ENCODE measurements at places on chromosomes 5 and 9. TPM values are rescaled to one million over a fixed set of nuclear protein-coding genes. Genes with fewer than 3 reads are reported as not detected.

GRCh38 chr5:43367909-43368669 lies 44.1 kb downstream of the CCL28 start:
- no peak for DNase-seq

DNA sequence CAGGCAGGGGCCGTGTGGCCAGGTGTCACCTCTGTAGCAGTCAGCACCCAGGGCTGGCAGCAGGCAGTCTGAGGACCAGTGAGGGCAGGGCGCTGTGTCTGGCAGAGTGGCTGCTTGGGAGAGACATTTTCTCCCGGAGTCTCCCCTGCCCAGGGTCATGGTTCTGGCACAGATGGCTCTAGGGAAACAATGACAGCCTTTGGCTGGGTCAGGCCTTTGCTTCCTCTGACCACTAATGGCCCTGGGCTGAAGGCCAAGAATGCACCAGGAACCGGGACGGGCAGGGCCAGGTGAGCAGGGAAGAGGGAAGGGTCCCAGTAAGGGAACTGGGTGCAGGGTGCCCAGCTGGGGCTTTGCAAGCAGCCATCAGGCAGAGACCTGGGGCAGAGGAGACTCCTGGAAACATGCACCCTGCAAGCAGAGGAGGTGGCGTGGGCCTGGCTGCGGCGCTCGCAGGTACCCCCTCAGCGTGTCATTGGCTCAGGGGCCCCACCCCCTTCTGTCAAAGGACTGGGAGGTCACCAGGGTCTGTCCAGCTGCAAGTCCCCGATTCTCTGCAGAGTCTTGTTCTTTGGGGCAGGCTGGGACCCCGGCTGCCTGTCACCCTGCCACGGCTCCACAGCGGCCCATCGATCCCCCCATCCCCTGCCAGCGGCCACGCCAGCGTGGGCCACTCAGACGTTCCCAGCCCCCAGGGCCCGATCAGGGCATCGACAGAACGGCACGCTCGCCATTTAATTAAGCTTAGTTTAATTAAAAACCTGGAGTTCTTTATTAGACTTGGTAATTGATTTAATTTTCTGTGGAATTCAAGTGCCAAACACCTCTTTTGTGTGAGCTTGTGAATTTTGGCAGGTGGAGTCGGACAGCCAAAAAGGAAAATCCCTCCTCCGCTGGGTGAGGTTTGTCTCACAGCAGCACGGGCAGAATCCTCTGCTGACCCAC lies 18.9 kb upstream of the TMEM250 start:
- DNase-seq: no peak

- no peak for DNase-seq
Measured at GRCh38 chr5:137024044-137024443, 475.1 kb downstream of the SPOCK1 start.

GRCh38 chr5:124745007-124745927 lies 1.2 kb downstream of the ZNF608 start:
- DNase-seq: no peak

GRCh38 chr5:176362233-176362490 lies 598 bp upstream of the KIAA1191 start:
- no peak for DNase-seq

CER1 gene
- not detected for total RNA-seq

DNA sequence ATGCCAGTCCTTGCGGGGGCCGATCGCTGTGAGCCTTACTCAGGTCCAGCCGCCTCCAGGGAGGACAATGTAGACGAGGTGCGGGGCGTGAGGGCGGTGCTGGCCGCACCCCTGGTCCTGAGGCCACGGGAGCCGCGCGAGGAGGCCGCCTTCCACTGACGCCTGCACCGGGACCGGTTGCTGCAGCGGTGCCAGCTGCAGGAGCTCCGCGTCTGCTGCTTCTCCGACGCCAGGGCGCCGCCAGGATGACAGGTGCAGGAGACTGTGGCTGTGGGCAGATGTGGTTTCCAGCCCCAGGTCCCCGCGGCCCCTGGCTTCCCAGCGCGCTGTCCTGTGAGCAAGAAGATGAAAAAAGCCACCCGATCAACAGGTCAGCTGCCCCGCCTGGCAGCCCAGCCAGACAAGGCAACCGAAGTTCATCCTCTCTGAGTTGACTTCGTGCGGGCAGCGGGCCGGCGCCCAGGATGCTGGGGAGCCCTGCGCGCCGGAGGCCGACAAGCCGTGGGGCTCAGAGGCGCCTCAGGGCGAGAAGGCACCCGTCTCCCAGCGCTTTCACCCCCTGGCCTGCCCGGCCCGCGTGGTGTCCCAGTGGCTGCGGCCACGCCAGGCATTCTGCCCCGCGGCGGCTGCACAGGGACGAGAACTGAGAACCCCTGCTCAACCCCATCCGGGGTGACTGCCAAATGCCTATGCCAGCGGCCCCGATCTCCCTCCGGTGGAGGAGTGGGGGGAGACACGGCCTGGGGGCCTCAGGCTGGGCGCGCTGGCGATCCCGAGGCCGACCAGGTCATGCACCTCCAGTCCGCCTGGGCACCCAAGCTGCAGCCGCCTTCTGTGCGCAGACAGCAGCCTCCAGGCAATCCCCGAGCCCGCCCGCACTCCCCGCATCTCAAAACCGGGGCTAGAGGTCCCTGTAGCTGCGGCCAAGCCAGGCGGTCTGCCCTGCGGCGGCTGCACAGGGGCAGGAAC lies 43.4 kb upstream of the BICD2 start:
- no peak for DNase-seq

GRCh38 chr9:125931211-125931610 lies 184.0 kb downstream of the PBX3 start:
- DNase-seq: no peak

DNA sequence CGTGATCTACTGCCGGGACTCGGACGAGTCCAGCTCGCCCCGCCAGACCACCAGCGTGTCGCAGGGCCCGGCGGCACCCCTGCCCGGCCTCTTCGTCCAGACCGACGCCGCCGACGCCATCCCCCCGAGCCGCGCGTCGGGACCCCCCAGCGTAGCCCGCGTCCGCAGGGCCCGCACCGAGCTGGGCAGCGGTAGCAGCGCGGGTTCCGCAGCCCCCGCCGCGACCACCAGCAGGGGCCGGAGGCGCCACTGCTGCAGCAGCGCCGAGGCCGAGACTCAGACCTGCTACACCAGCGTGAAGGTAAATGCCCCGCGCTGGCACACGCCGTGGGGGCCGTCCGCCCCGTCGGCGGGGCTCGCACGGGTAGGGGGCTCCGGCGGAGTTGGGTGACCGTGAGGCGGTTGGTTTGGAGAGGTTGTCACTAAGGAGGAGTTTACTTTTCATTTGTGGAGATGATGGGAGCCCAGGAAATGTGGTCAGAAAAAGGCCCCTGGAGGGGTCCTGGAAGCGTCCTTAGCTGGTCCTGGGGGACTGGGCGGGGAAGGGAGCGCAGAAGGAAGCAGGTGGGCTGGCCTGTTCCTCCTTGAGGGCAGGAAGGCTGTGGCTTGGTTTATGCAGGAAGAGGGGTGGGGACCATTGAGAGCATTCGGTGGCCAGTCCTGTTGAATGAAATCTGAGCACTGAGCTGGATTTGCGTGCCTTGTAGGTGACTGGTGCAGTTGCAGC lies 647 bp downstream of the PDE8B start:
- no peak for DNase-seq

IL12B gene
- not detected for total RNA-seq

DNA sequence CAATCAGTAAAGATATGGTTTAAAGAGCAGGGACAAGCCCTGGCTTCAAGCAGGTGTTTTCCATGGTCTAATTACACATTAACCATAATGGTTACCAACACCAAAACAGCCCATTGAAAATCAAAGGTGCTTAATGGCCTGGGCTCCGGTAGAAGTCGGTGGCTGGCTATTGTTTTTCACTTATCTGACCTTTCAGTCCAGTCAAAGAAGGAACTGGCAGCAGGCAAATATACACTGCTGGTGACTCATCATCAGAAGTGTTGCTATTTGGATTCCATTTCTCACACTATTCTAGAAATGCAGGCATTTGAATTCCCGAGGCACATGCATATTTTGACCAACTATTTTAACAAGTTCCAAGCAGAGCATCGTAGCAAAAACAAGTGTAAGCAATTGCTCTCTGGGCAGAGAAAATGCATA lies 26.3 kb upstream of the GABRP start:
- no peak for DNase-seq

DNA sequence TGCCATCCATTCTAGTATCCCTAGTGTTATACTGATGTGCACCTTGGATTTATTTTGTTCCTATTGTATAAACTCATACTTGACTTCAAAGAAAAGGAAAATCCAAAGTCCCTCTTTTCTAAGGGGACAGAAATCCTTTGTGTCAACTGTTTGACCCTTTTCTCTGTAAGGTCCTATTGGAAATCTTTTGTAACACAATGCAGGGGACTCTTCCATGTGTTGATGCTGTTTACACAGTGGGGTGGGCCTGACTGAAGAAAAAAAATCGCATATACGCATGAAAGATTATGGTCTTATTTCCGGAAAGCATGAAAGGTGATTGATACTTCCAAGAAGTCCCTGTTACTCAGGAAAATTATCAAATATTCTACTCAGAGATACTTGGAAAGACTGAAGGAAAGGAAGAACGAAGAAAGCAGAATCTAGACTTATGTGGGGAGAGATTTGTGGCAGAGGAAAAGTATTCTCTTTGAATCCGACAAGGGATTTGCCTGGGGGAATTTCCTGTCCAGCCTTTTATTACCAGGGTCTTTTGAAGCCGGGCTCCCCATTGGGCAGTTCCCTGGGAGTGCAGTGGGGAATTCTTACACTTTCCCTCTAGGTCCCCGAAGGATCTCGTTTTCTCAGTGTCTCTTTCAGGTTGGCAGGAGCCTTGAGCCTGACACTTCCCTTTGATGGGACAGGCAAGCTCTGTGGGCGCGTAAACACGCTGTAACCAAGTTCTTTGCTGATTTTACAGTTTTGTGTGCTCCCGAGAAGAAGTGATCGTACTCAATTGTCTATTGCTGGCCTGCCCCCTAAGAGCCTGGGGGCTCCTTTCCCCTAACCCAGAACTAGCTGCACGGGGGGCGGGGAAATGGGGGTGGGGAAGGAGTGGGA lies 779 bp upstream of the VCAN start:
- DNase-seq: no peak

DNA sequence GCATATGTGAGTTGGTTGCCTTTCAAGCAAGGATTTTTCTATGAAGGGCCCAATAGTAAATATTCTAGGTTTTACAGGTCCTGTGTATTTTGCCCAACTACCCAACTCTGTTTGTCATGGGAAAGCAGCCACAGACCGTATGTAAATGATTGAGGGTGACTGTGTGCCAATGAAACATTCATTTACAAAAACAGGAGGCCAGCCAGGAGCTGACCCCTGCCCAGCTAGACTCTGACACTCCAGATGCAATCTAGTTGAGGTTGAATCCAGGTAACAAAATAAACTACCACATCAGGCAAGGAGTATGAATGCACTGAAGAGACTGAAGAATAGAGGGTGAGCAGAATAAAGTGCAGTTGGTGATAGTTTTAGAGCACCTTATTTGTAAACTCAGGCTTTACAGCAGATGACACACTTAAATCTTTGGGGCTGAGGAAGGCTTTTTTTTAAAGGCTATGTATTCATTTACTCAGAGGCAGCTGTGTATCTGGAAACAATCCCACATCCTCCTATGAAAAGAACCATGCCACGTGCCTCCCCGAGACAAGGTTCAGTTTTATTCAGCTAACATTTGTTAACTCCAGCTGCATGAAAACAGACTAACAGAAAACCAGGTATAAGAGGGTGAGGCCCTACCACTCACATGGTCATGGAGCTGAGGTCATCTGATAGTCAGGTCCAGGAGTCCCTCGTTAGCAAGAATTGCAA lies 60.7 kb downstream of the SLC1A1 start:
- DNase-seq: peak; percentile 24

DNA sequence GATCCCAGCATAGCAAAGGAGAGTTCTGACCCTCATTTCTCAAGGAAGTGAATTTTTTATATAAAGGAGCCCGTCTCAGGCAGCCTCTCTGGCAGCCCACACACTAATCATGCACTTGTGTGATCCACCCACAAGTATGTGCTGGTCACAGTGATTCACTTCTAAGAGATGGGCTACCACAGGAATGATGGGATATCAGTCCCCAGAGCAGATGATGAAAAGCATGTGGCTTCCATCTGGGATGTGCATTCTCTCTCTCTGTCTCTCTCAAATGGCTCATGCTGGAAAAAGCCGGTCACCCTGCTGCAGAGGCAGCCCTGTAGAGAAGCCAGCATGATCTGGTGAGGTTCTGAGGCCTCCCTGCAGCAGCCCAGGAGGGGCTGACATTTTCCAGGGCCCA lies 74.2 kb upstream of the ADCY2 start:
- DNase-seq: no peak

MARCOL gene
- not detected for total RNA-seq

Data from activated CD8-positive, alpha-beta T cell treated with anti-CD3 and anti-CD28 coated beads, Interleukin-2, amount 10 ng/mL, durations not matched to agents 7 days and 5 days (primary cell).